ENCODE measurements at places on chromosomes 7 and 10. TPM values are rescaled to one million over a fixed set of nuclear protein-coding genes. Genes with fewer than 3 reads are reported as not detected.

The CYP2C18 gene
- total RNA-seq: 1.2 TPM

The SFTPD gene
- not detected for total RNA-seq

The LIPK gene
- total RNA-seq: not detected

DNA sequence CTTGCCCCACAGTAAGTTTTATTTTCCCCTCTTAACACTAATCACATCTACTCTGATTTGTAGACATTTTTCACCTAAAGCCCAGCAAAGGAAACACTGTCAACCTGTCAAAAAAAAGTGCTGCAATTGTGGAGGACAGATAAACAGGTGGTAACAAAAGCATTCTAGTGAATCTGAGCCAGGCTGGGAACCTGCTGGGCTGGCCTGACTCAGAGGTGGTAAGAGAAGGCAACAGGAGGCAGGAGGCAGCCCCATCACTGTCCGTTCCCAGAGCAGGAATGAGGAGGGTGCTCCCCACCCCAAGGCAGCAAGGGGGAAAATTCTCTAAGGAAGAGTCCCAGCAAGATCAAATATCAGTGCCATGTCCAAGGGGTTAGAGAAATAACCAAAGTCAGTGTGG, 19.5 kb upstream of the HERPUD2 start:
- no peak overlapping the region for H3K4me3 ChIP-seq
- peaks cover 23% of the 10 kb centered on the region for H3K27me3 ChIP-seq
- no peak for DNase-seq

DNA sequence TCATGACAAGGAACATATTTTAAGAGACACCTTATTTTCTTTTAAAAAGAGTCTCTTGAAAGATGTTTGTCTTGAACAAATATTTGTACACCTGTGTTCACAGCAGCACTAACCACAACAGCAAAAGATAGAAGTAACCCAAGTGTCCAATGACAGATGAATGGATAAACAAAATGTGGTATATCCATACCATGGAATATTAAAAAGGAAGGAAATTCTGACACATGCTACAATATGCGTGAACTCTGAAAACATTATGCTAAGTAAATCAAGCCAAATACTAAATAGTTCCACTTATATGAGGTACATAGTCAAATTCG, 17.8 kb downstream of the SGMS1 start:
- H3K27ac ChIP-seq: no peak overlapping the region
- H3K4me3 ChIP-seq: no peak overlapping the region
- no peaks in the 10 kb centered on the region for H3K27me3 ChIP-seq

- no peak for DNase-seq
- peaks cover 6% of the 10 kb centered on the region for H3K36me3 ChIP-seq
- peaks cover 10% of the 10 kb centered on the region for H3K27me3 ChIP-seq
These were observed 109.3 kb downstream of the GATA3 start for GRCh38 chr10:8163824-8164223.

DNA sequence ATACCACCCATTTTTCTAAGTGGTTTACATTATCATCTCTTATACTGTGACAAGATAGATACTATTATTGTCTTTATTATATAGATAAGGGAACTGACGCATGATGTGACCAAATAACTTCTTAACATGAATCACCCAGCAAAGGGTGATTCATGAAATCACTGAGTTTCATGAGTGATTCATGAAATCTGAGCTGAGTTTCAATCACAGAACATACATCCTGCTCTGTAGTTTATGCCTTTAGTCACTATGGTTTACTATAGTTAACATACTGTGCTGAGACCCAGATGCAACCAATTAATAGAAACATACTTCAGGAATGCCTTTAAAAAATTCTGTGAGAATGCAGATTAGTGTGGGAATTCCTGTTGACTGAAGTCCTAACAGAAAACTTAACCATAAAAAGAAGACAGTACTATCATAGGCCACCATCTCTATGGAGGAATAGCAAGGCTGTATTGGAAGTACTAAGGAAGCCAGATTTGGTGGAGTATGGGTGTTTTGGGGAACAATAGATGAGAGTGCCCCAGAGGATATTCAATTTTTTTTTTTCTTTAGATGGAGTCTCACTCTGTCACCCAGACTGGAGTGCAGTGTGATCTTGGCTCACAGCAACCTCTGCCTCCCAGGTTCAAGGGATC, 43.1 kb upstream of the SEMA3A start:
- H3K4me3 ChIP-seq: no peak overlapping the region
- DNase-seq: no peak
- H3K27ac ChIP-seq: no peak overlapping the region
- H3K4me1 ChIP-seq: no peaks in the 10 kb centered on the region

DNA sequence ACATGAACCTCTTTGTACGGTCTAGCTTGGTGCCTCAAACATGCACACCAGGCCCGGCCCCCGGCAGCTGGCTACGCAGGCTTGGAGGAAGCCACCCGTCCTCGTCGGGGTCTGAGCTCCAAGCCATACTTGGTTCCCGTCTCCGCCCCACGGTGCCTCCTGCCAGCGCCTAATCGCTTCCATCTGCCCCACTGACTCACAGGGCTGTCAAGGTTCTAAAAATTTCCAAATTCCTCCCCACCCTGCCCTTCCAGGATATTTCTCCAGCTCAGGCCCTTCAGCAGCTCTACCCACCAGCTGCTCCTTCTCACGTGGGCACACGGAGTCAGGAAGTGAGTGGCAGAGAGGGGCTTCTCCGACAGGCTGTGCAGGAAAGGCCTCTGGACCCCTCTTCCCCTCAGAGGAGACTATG, 38.8 kb downstream of the TMEM270 start:
- H3K27ac ChIP-seq: no peak overlapping the region
- H3K27me3 ChIP-seq: no peaks in the 10 kb centered on the region
- H3K4me3 ChIP-seq: no peak overlapping the region
- no peak for DNase-seq
- H3K36me3 ChIP-seq: no peaks in the 10 kb centered on the region

All from activated CD4-positive, alpha-beta T cell treated with anti-CD3 and anti-CD28 coated beads, Interleukin-2, amount 10 ng/mL, durations not matched to agents 24 days and 14 days (primary cell).